HuH-7.5 (cell line): ENCODE measurements at places on chromosomes 7 and 10.

DNA sequence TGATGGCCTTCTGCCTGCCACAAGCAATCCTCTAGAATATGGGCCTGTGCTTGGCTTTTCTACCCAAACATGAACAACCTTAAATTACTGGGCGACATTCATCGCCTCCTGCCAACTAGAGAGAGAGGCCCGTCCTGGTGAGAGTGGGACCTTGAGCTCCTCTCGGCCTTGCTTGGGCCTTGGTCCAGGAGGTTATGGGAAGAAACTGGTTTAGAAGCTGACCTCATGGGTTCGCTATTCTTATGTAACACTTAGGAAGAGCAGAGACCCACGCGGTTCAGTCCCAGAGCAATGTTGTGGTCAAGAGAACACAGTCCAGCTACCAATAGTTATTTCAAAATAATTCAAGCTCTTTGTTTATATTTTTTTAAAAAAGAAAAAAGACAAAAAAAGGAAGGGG is 176.3 kb upstream of the ZNF32 start:
- no peak for DNase-seq

DNA sequence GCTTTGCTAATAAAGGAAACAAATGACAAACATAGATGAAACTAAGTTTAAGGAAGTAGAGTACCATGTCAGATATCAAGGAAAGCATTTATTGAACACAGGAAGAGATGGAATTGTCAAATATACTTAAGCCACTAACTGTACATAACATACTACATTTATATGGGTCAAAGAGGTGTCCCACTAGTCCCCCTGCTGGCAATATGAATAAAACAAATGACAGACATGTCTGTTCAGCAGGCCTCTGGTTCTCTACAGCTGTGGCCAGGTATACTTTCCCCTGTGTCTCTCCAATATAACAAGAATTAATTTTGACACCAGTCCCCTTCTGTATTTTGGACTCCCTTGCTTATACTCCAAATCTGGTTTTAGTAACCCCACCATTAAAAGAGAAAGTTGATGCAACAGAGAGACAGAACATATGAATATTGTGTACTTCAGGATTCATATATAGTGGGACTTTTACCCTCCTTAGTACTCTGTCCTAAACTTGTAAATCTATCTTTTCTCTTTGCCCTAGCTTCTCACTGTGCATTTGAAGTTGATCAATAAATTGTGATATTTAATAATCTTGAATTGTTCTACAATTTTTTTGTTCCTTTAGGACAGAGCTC is 42.9 kb downstream of the CD36 start:
- DNase-seq: no peak

DNA sequence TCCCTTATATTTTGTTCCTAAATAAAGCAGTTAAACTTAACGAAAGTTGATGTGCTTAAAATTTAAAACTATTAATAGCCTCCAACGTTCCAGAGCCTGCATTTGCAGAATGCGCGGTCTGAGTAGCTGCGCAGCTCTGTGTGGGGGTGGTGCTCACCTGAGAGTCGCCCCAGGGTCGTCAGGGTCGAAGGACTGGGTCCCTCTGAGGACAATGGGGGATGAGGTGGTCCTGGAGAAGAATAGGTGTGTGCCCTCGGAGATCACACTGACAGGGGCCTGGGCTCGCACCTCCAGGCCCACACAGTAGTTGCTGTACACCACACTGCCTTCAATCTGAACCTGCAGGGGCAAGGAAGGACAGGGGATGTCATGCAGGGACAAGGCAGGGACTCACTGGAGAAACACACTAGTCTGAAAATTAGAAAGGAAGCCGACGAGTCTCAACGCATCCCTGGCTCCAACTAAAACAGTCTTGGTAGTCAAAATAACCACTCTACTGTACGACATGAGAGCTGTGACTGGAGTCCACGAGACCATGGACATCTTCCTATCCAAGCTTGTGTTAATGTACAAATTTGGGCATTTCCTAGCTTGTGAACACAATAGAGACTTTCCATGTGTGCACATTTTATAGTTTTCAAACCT is 54.4 kb downstream of the PKD1L1 start:
- no peak for DNase-seq

DNA sequence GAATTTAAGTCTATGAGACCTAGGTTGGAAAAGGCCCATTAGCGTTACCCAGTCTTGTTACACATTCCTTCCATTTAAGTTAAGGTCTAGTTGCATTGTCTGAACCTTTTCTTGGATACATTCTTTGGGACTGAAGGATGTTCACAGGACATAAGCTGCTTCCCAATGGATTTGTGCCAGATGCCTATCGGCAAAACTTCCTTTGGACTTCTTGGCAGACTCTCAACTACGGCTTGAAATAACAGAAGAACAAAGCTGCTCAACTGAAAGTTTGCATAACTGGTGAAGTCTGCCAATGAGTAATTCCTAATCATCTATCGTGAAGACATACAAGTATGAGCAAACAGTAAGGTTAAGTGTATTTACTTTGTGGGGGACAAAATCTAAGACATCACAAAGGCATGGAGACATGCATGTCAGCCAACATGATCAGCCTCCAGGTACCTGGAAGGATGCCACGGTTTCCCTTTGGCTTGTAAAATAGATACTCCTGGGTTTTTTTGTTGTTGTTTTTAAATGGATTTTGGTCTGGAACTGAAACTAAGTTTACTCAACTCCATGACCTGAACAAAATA is 35.4 kb downstream of the MALSU1 start:
- peak; percentile 72 for DNase-seq

DNA sequence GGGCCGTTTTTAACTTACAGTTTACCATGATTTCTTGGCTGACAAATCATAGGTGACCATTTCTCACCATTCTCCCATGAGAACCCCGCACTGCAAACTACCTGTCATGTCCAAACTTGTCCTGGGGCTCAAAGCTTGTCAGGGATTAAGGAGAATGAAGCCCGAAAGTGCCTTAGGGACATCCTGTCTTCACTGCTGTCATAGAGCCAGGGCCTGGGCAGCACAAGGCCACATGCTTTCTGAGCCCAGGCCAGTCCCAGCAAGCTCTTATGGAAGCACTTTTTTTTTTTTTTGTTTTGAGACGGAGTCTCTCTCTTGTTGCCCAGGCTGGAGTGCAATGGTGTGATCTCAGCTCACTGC is 33.9 kb downstream of the CCM2 start:
- DNase-seq: no peak

DNA sequence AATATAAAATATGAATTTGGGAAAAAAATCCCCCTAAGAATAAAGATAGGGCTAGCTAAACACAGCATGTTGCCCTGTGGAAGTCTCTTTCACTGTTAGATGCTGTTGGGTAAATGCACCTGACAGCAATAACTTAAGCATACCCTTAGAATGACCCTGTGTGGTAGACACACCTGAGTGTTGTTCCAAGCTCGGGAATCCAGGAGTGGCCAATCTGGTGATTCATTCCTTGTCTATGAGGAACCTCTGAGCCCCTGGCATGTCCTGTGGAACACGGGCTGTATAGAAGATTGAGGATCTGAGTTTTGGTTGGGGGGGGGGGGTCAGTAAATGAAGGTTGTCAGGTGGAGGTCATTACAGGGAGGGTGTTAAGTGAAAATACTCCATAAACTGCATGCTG is 730.0 kb upstream of the IGFBP3 start:
- DNase-seq: no peak

DNA sequence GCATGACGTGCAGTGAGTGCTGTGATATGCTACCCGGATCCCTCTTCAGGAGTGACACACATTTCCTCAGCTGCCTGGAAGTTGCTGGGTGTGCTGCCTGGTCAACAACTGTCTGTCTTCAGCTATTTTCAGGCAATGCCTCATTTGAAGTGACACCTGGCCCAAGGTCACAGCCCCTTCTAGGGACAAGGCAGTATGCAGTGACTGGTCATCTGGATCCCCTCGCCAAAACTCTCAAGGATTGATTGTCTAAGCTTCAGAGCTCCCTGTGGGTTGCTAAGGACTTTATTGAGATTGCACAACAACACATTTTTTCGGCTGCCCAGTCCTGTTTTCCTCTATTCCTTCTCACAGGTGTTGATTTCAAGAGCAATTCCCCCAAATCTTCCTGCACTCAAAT is 108.8 kb downstream of the GNAI1 start:
- DNase-seq: no peak

- no peak for DNase-seq
Observed at GRCh38 chr7:80699045-80699638, 60.7 kb downstream of the CD36 start.

DNA sequence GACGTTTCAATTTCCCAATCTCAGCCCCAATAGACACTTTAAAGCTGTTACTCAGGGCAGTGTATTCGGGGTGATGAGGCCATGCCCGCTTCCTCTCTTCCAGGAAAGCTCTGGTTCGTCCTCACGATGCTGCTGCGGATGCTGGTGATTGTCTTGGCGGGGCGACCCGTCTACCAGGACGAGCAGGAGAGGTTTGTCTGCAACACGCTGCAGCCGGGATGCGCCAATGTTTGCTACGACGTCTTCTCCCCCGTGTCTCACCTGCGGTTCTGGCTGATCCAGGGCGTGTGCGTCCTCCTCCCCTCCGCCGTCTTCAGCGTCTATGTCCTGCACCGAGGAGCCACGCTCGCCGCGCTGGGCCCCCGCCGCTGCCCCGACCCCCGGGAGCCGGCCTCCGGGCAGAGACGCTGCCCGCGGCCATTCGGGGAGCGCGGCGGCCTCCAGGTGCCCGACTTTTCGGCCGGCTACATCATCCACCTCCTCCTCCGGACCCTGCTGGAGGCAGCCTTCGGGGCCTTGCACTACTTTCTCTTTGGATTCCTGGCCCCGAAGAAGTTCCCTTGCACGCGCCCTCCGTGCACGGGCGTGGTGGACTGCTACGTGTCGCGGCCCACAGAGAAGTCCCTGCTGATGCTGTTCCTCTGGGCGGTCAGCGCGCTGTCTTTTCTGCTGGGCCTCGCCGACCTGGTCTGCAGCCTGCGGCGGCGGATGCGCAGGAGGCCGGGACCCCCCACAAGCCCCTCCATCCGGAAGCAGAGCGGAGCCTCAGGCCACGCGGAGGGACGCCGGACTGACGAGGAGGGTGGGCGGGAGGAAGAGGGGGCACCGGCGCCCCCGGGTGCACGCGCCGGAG is 2.6 kb downstream of the GJD4 start:
- no peak for DNase-seq

DNA sequence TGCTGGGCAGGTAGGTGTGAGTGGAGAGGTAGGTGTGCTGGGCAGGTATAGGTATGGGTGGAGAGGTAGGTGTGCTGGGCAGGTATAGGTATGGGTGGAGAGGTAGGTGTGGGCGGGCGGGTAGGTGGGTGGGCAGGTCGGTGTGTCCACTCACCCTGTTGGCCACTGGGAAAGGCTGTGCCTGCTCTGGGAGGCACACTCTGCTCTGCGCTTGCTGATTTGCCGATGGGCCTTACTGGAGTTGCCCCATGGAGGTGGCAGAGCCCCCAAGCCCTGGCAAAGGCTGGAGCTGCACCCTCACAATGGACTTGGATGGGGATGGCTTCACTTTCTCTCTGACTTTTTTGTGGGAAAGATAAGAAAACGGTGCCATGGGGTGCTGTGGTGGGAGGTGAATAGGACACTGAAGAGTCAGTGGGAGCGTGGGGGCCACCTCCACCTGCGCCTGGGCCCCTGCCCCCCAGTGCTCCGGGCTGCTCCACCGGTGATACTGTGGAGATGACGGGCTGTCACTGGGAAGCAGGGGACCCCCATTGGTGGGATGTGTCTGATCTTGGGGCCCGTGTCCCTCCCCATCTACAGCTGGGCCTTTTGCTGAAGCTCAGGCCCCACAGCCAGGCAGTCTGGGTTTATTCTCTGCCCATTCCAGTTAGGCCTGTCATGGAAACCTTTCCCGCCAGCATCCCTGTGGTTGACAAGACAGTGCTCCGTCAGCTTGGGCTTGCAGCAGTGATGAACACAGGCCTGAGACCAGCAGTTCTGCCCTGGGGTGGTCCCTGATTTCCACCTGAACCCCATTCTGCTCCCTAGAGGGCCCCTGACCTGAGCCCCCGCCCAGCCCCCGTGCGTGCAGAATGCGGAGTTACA is 75.0 kb downstream of the NKX6-2 start:
- DNase-seq: no peak

DNA sequence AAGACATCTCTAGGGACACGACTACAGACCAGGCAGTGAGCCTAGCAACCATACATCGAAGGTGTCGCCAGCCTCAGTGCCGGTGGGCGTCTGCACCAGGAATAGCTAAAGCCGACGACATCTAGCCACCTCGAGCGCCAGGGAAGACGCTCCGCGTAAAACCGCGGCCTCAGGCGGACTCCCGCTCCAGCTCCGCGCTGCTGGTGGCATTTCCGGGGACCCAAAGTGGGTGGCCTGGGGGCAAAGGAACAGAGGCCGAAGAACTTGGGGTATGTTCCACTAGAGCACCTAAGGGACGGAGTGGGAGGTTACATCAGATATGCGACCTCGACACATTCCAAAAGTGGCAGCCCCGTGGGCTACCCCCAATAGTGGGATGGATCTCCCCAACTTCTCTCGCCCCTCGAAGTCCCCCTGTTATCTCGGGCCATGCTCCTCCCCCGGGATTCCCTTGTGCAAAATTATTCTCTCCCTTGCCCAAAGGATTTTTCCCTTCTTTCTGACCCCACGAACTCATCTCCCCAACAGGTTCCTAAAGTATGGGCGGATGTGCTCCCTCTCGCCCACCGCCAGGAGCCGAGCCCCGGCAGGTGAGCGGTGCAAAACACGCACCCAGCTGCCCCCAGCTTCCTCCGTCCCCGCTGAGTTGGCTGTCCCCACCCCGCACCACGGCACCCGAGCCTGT is 1.2 kb downstream of the KCNMA1 start:
- DNase-seq: no peak

DNA sequence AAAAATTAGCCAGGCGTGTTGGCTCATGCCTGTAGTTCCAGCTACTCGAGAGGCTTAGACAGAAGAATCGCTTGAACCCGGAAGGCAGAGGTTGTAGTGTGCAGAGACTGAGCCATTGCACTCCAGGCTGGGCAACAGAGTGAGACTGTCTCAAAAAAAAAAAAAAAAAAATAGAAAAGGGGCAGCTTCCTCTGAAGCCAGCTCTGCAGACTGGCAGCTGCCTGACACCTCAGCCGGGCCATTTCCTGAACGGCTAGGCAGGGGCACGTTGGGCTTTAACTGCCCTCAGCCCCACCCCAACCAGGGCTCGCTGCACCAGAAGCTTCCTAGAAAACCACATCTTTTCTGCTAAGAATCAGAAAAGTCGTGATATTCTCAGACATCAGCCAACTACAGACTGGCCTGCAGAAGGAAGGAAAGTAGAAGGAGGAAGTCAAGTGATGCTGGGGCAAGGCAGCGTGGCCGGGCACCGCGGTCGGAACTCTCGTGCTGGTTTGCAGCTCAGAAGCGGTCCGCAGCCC is 38.0 kb downstream of the PRKAG2 start:
- DNase-seq: no peak

DNA sequence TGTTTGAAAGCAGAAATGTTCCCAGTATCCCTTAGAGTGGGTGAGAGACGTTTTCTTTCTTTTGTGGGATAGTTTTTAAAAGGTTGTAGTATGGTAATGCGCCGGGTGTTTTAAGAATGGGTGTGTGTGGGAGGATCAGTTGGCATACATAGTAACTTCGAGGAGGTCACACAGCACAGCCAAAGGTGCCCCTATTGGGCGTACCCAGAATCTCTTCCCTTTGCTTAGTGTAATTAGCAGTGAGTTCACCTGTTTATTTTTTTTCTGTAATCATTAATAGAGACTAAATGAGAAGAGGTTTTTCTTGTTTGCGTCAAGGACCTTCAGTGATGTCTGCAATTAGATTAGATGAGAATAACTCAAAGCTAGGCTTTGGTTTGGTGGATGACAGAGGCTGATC is 1.5 kb downstream of the PLEKHA8 start:
- DNase-seq: peak; percentile 32

GRCh38 chr7:27102581-27103442 is at the start of gene HOXA2:
TSS of gene HOXA2 (minus strand) at chr7:27102683. CDS start at chr7:27102500, 183 bp downstream.
- DNase-seq: no peak
